ENCODE measurements at places on chromosomes 5 and 9.
A peak's percentile ranks its signal among the peaks of the same experiment; 100 is the strongest.

DNA sequence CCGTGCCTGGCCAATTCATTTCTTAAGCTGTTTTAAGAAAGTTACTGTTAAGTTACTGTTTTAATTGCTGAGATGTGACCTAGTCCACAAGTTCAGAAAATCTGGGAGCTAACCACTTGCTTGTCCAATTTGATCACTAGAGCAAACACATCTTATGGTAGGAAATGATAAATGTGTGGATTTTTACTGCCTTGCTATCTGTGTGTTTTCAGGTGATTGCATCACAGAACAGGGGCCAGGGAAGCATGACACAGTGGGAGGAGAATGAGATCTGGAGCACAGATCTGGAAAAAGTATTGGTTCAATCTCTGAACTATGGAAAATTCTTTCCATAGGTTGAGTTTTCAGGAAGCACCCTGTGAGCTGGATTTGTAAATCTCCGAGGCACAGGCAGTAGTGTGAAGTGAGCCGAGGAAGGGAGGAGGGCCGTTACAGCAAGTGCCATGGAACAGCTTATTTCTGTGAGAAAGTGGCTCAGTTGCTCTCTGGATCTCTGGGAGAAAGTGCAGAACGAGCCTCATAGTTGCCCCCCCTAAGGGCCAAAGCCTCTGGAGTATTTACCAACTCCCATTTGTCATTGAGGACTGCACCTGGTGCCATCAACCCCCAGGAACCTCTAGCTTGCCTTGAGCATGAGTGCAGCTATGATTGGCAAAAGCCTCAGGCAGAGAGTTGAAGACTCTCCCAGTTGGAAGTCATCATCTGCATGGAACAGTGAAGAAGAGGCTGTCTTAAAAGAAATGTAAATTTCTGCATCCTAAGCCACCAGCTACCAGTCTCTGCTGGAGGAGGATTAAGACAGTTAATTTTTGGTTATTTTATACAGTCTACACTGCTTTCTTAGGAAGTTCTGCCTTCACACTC, 161.8 kb upstream of the CLINT1 start:
- no peak for DNase-seq

DNA sequence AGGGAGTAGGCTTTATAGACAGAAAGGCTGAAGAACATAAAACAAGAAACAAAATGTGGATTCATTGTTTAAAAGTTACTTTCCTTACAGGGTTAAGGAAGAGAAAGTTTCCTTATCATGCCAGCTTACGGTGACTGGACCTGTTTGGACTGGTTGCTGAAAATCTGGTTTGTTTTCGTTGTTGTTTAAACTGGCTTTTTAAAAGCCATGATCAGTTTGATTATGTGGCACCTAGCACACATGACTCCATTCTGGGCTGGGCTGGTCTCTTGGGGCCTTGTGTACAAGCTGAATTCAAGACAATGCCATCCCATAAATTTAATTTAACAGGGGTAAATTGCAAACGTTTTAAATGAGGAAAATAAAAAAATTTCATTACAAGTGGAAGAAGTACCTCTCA, 18.4 kb upstream of the ZNF474 start:
- no peak for DNase-seq

- DNase-seq = no peak
These were observed 37.5 kb downstream of the TJP2 start for GRCh38 chr9:69211424-69212036.

DNA sequence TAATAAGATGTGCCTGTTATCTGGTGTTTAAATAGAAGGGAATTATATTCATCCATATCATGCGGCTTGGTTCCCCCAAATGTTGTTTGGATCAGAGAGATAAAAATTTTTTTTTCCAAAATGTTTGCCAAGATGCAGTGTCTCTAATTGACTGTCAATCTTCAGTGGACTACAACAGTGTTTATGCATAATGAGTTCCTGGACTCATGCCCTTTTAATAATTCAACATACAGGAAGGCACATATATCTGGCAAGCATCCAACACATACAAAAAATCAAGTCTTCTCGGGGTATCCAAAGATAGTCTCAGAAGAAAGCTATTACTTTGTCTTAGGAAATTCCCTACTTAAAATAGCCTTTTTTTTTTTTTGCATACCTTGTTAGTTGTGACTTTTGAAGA, 1534.7 kb downstream of the EFNA5 start:
- no peak for DNase-seq

GRCh38 chr5:152097128-152097527, 172.5 kb upstream of the GLRA1 start:
- DNase-seq = no peak

- peak; percentile 44 for DNase-seq
These were observed 367.4 kb upstream of the SMARCA2 start for GRCh38 chr9:1647776-1648175.
